Suppressor macrophage (primary cell): ENCODE measurements at places on chromosomes 6 and 20.

GRCh38 chr20:24729896-24730605, 219.0 kb upstream of the CST7 start:
- no peak for DNase-seq

- no peak for DNase-seq
Measured at GRCh38 chr20:709991-710779, 34.6 kb upstream of the SCRT2 start.

- no peak for DNase-seq
Measured at GRCh38 chr6:100913400-100914276, 32.5 kb upstream of the ASCC3 start.

- no peak for DNase-seq
Measured at GRCh38 chr20:38104285-38104684, 60.8 kb downstream of the TGM2 start.

DNA sequence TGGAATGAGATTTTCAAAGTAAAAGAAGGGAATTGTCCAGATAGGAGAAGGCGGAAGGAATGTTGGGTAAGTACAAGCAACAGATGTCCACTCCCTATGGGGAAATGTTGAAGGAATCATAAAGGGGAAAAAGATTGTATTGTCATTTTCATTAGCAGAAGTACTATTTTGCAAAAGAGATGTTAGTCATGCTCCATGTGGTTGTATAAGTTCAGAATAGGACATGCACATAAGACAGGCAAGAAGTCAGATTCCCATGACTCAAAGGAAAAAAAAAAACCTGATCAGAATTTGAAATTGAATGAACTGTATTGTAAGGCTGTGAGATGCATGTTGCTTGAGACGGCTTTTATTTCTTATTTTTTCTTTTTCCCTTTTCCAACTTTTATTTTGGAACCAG, 36.8 kb downstream of the GRM1 start:
- DNase-seq: no peak

- peak; percentile 55 for DNase-seq
Measured at GRCh38 chr20:46060301-46060881, 29.4 kb downstream of the NCOA5 start.

DNA sequence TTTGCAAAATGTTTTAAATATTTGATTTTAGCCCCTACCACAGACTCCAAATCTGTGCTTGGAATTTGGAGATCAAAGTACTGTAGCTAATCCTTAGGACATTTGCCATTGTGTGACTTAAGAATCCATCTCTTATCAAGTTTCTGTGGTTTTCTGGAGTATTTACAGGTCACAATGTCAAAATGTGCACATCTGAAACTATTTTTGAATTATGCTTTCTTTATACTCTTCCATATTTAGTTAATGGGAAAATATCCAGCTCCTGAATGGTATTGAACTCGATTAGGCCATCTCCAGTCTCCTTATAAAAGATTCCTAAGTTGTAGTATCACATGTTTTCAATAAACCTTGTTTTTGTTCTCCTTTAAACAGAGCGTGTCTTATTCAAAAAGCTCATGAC, 162.5 kb downstream of the KHDC1L start:
- no peak for DNase-seq

GRCh38 chr20:62487561-62488354, 12.0 kb upstream of the GATA5 start:
- DNase-seq: no peak

DNA sequence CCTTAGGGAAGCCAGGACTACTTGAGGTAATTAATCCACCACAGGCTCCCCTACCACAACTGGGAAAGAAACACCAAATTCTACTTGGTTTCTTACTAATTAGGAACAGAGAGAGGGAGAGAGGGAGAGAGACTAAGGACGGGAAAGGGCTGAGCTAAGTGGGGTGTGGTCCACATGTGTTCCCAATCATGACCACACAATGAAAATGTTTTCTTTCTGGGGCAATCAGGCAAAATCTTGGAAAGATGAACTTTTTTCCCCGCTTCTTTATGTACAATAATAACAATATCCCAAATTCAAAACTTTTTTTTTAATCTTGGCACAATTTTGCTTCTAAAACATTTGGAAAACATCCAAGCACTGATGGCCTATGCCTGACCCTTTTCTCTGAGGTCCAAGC, 734.4 kb downstream of the MAFB start:
- DNase-seq: no peak

GRCh38 chr20:48198929-48199451, 413.7 kb upstream of the SULF2 start:
- no peak for DNase-seq

DNA sequence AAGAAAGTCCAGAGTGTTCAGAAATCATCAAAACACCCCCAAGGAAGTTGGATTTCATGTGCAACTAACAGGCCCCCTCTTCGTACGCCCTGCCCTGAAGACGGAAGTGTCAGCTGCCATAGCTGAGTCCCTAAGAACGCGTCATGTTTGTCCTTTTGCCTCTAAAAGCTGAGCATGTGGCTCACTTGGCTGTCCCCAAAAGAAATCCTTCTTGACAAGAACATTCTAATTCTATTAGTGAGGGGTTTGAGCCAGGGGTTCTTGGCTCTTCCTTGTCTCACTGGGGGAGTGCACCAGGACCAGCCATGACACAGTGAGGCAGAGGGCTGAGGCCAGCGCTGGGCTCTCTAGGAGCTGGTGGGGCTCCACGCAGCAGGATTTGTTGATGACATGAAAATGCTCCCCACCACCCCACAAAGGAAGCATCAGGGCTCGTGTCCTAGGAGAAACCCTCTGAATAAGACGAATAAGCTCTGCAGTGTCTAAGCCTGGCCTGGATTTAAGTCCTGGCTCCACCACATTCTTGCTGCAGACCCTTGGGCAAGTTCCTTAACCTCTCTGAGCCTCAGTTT, 20.0 kb upstream of the SPO11 start:
- no peak for DNase-seq

DNA sequence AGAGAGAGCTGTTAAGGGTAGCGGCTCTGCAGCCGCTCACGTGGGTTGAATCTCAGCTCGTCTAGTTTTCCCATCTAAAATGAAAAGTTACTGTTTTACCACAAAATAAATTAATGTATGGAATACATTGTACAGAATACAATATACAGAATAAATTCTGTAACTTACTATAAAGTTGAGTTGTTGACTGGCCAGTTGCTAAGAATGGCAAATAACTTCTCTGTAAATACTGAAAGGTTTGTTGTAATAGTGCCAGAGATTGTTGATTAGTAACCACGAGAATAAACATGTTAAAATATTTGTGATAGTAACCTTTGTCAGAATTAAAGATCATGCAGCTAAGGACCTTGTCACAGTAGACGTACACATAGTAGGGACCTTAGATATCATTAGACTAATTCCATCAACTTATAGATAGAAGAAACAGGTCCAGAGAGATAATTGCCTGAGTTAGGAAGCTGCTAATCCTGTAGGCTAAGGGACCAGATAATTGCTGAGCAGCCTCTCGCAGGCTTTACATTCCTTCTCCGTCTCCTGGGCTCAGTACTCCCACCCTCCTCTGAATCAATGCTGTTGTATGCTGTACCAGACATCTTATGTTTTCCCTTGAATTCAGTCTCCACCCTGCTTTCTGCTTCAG, 544 bp upstream of the NRM start:
- DNase-seq: no peak

- DNase-seq: no peak
Measured at GRCh38 chr6:146123616-146124015, 94.8 kb downstream of the GRM1 start.

DNA sequence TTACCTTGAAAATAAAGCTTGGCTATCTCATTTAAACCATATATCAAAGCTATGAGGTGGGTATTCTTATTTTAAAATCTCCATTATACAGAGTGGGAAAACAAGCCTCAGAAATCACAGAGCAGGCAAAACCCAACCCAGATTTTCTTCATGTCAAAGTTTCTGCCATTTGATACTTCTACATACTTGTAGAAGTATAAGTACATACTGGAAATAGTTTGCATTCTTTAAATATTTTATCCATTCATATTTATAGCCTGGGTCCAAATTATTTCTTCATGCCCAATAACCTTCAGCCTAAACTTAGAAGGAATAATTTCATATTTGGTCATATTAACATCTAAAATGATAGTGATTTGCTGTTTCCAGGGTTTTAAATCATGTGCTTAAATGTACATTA, 61.8 kb downstream of the MLIP start:
- DNase-seq: no peak

DNA sequence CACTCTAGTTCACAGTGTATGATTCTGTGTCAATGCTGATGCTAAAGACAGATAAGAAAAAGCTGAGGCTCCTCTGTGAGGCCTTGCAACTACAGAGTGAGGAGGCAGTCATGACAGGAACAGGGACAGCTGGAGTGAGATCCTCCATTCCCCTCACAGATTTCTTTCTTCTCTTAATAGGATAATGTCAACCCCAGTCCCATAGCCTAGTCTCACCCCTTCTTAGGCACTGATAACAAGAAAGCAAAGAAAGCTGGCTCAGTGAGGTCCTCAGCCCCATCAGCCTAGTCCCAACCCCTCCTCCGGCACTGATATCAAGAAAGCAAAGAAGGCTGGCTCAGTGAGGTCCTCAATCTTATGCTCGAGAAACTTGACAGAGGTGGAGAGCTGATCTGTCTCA, 2.1 kb upstream of the PTCHD4 start:
- no peak for DNase-seq

- peak; percentile 58 for DNase-seq
Measured at GRCh38 chr6:125858427-125859320, 67.9 kb downstream of the NCOA7 start.

- no peak for DNase-seq
Measured at GRCh38 chr6:13250703-13251102, 77.6 kb downstream of the TBC1D7 start.

GRCh38 chr6:96794980-96795379, 42.3 kb downstream of the GPR63 start:
- DNase-seq: no peak

- DNase-seq: no peak
Measured at GRCh38 chr20:43650997-43651525, 15.9 kb upstream of the MYBL2 start.

GRCh38 chr6:81962198-81962597, 209.7 kb upstream of the TENT5A start:
- DNase-seq: peak; percentile 45

- DNase-seq: no peak
Measured at GRCh38 chr20:17889226-17889625, 79.4 kb downstream of the SNX5 start.

- DNase-seq: no peak
Measured at GRCh38 chr6:43970068-43970912, 157.0 kb downstream of the MRPL14 start.

DNA sequence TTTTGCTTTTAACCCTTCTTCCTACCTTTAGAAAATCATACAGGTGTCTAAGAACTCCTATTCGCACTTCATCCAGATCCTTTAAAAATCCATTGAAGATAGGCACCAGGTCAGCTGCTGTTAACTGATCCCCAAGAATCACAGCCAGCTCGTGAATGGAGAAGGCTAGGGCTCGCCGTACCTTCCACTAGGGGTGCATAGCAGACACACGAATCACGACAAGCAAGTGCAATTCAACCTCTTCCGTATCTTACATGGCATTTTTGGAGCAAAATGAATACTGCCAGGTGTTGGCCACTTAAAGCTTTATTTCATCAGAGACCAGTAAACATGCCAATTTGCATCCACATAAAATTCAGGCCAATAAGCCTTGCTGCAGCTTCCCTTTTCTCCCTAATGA, 10.8 kb upstream of the ANKRD60 start:
- no peak for DNase-seq

- no peak for DNase-seq
Measured at GRCh38 chr6:44855562-44856411, 468.3 kb downstream of the CDC5L start.

- DNase-seq: peak; percentile 20
Measured at GRCh38 chr20:62891111-62891510, 29.5 kb upstream of the TCFL5 start.

DNA sequence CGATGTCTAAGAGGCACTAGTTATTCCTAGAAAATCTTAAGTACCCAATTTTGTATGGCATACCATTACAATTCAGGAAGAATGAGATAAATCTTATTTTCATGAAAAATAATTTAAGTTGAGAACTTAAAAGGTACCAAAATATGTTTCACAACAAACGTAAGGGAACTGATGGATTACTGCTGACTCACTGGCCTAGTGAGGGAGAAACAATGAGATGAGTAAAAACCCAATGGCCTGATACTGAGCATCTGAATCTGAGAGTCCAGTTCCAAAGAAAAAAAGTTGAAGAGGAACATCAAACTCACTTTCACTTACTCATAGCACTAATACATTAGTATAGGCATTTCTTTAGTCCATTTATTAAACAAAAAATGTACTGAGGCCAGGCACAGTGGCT, 56.0 kb downstream of the MDN1 start:
- DNase-seq: no peak

DNA sequence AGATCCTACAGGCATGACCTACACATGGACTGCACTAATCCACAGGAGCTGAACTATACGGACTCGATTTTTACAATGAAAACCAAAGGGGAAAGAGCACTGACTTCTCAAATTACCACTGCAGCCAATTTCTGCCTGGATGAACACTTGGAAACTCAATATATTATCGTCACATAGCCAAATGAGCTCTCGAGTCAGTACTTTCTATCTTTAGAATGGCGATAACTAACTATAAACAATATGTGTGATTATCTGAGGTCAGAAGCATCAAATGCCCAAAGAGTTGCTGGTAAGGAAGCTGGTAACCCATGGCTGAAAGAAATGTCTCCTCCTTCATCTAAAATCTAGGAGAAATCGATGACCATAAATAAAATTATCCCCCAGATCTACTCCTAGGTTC, 86.7 kb downstream of the KIF16B start:
- no peak for DNase-seq

DNA sequence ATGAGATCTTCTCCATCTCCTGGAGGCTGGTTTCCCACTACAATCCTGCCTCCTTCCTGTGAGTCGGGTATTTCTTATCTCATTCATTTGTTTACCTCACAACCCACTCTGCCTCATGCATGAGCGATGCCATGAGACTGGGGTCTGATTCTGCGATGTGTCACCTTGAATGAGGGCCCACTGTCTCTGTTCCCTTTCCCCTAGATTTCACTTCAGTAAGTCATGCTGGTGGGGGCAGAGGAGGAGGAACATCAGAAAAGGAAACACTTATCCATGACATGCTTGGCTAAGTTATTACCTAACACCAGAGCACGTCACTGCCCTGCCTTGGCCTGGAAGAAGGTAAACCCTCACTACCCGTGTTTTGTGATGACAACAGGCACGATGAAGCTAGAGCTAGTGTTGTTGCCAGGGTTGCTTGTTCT, 337.4 kb upstream of the PRDM1 start:
- peak; percentile 95 for DNase-seq
